HL-60 (cell line): ENCODE measurements at places on chromosomes 4 and X.

DNA sequence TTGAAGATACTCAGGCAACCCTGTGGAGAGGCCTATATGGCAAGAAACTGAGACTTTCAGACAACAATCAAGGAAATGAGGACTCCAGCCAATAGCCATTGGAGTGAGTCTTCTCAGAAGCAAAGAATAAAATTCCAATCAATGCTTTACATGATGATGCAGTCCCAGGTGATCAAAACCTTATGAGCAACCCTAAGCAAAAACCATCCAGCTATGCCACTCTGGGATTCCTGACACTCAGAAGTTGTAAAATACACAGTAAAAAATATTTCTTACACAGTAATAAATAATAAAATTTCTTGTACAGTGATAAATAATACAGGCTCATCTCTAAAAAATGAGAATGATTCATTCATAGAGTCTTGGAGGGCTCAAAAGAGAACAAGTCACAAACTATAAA is 150.6 kb downstream of the IL15 start:
- DNase-seq, result no peak

- DNase-seq, result no peak
These were observed 55.7 kb downstream of the MCUB start for GRCh38 chr4:109615742-109616141.

DNA sequence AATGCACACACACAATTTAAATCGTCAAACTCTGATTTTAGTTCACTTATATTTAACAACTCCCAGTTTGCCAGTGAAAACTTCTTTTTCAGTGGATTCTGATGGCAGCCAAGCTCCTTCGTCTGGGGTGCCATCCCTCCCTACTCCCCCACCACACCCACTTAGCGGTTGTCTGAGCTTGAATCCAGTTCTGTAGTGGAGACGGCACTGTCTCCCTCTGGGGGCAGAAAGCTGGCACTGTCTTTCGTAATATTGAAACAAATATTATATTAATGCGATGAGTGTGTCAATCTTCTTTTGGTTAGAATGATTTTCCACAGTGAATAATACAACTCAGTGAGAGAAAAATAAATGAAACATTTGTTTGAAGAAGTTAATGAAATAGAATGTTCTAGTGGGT is 5.4 kb downstream of the MEPE start:
- no peak for DNase-seq

DNA sequence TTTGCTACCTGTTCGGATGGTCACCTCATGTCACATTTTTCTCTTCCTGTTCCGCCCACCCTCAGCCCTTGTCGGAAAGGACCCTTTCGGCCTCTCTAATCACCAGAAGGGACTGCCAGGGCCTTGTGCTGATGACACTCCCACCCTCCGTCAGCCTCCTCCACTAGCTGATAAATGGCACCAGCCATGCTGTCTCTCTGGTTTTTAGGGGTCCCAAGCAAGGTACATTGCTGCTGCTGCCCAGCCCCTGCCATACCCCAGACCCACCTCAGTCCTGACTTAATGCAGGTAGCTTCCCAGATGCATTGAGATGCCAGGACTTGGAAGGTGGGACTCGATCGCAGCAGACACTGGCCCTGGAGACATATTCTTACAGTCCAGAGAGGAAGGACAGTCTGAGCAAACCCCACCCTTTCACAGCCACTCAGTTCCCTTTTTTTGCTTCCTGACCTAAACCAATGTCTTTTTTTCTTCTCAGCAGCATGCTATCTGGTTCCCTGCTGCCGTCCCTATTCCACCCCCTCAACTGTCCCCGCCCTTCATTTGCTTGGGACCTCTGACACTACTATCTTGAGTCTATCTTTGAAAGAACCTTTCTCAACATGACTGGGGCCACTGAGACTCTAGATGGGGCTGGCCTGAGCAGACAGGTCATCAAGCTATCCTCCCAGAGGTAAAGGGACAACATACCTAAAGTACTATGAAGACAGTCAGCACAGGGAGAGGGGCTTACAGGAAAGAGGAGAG is at the start of gene BTK:
Gene BTK, minus strand, starts transcription at position 397 of the 747 bp plus-strand sequence. CDS start 10,907 bp downstream, outside the sequence.
- DNase-seq, result peak; percentile 80

- DNase-seq, result no peak
These were observed 23.1 kb downstream of the ACSL1 start for GRCh38 chr4:184802697-184803015.

- no peak for DNase-seq
These were observed 31.7 kb upstream of the SPRY1 start for GRCh38 chr4:123364906-123365305.

GRCh38 chr4:153579410-153579809 is 104.7 kb upstream of the TLR2 start:
- no peak for DNase-seq

DNA sequence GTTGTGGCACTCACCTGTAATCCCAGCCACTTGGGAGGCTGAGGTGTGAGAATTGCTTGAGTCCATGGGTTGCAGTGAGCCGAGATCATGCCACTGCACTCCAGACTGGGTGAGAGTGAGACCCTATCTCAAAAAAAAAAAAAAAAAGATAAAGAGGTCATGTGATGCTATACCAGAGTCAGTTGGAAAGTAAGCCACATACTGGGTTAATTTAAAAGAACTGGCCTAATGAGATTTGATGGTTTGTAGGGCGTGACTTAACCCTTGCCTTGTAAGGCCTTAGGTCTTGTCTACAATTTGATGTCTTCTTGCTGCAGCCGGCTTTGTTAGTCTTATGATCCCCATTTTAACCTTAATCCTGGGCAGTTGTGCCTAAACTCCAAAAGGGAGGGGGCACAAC is 5.2 kb downstream of the MGST2 start:
- no peak for DNase-seq

DNA sequence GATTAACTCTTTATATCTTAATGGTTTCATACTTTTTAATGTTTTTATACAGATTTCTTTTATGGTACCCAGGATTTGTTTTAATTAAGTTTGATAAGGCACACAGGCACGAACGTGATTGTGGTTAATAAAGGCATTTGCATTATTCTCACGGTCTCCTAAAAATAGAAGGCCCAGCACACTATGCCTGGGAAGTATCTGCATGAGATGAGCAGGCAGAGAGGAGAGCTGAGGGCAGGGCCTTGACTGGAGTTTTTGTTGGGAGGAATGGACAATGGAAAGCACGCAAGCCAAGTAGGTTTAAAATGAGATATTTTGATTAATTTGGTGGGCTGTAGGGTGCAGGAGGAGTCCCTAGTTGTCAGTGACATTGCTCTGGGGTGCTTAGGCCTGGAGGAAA is 1714.3 kb upstream of the PCDH7 start:
- no peak for DNase-seq

- no peak for DNase-seq
These were observed 258.6 kb downstream of the TEX13A start for GRCh38 chrX:104961926-104962325.

DNA sequence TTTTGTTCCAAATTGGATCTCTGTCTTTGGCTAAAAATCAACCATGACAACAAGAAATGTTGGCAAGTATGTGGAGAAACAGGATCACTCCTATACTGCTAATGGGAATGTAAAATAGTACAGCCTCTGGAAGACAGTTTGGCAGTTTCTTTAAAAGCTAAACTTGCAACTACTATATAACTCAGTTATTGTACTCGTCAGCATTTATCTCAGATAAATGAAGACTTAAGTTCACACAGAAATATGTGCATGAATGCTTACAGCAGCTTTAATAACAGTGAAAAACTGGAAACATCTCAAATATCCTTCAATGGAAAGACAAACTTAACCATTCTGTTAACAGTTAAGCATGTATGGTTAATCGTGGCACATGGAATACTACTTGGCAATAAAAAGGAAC is 15.4 kb upstream of the HAND2 start:
- DNase-seq, result no peak

GRCh38 chrX:30597216-30598012 is 19.8 kb upstream of the TASL start:
- no peak for DNase-seq

GRCh38 chr4:184668096-184668495 is 18.6 kb downstream of the PRIMPOL start:
- DNase-seq, result no peak

DNA sequence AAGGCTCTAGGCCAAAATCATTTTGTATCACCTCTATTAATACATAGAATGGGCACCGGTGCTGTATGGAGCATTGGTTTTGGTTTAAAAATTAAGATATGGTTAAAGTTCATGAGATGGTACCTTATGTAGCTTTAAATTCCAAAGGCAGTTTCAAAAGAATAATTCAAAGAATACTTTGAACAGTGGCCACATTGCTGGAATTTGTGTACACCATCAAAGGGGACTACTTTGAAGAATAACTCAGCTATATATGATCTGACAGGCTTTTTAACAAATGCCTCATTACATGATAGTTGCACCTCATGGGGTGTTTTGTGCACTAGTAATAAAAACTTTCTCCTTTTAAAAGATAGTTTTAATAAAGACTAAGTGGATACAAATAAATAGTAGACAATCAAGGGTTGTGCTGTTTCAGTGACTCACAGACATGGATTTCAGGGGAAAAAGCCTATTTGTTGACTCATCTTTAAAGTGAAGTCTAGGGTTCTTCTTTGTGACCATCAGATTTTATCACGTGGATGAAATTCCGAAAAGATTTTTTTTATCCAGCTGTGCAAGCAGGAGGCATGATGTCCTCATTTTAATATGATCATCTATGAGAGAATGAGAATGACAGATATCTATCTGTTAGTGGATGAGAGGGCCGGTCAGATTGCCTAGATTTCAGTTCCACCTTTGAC is 12.8 kb downstream of the MTM1 start:
- DNase-seq, result no peak

- no peak for DNase-seq
These were observed 94.9 kb downstream of the LARP1B start for GRCh38 chr4:128155874-128156456.

DNA sequence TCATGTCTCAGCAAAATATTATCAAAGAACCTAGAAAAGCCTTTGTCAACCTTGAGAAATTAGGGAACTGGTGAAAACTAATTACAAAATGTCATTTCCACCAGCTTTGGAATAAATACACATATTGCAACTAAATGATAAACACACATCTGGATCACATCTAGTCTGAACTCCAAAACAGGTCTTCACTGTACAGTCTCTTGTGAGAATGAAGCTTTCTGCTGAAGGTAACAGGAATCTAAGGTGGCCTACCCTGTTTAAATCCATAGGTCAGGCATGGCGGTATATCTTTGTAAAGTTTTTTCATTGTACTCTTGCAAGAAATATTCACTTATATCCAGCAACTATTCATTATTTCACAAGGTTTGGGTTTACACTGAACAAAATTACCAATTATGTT is 1.7 kb downstream of the SH3D19 start:
- DNase-seq, result no peak

GRCh38 chrX:51024106-51024696 is 113.7 kb downstream of the BMP15 start:
- no peak for DNase-seq

DNA sequence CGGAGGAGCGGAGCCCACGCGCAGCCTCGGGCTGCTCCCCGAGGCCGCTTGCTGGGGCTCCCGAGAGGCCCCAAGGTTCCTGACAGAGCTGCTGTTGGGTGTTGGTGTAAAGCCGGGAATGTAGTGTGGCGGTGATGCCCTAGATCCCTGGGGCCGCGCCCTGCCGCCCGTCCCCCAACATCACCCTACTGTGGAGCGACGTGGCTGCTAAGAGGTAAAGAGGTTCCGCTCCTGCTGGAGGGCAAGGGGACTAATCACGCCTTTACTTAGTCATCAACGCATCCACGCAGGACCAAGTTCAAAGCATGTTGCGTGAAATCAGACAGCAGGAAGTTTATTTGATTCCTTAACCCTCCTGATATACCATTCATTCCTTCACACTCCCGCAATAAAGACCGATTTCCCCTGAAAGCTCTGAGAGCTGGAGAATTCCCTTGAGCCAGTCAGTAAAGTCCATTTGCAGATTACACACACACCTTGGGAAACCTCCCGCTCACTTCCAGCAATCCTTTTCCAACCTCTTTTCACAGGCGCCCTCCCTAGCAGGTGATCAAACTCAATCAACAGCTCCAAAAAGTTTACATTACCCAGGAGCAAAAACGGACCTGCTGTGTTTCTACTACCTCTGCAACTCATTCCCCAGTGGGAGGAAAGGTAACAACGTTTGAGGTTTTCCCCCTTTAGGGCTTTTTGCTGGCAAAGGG is 579 bp upstream of the GABRA2 start:
- no peak for DNase-seq

DNA sequence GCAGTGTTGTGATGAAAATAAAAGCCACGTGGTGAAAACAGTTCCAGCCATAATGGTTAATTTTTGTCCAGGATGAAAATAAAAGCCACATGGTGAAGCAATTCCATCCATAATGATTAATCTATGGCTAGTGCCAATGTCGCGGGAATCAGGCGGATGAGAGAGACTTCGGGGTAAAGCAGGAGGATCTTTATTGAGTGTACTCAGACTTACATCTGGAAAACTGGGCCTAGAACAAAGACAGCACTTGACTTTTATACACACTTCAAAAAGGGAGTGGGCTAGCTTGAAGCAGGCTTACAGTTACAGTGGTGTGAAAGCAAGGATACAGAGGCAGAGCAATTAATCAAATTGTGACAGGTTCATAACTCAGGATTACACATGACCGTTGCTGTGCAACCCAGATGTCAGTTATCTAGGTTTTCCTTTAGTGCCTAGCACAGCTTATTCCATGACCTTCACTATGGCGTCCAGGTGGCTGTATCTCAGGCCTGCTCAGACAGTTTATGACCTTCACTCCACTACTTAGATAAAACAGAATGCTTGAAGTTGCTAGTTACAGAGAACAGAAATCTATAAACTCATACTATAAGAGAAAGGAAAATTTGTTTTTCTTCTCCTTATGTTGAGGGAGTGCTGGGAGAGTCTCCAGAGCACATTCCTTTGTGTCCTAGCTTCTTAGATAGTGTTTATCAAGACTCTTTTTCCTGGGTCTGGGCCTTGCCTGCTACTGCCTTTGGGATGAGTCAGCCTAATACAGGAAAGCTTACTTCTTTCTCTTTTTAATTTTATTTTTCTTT is 5.9 kb upstream of the PLA2G12A start:
- no peak for DNase-seq

DNA sequence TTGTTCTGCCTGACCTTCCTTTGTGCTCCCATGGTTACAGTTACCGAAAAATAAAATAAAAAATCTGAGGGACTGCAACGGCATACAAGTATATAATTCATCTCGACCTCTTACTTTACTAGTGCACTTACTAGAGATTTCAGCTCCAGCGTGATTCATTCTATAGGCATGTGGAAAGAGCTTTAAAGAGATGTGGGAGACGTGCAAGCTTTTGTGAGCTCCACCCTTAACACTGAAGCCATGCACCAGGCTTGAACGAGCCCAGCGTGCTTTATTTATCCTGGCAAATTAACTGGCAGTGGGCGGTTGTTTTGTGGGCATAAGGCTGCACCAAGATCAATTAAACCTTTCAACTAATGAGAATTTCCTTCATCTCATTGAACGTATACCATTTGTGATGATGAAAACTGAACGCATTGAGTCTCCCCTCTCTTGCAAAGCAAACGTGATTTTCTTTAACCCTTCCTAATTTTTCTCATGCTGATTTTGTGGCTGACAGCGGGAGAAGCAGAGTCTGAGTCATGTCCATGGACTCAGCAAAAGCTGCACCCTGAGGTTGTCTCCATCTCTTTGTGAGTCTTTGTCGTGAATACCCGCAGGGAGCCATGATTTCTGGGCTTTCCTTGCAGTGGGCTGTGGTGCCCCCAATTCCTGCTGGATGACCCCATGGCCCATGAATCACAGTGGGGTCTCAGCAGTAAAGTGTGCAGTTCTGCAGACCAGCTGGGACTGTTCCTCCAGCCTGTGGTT is 60.1 kb downstream of the MXRA5 start:
- no peak for DNase-seq

GRCh38 chr4:152309418-152309817 is 226.5 kb downstream of the FBXW7 start:
- no peak for DNase-seq

GRCh38 chr4:3415471-3416141 is 26.2 kb upstream of the HGFAC start:
- DNase-seq, result no peak

GRCh38 chr4:76585897-76586360 is 150.9 kb downstream of the SHROOM3 start:
- no peak for DNase-seq
